Lung microvascular endothelial cell (primary cell): ENCODE measurements at places on chromosomes 7 and 10.

DNA sequence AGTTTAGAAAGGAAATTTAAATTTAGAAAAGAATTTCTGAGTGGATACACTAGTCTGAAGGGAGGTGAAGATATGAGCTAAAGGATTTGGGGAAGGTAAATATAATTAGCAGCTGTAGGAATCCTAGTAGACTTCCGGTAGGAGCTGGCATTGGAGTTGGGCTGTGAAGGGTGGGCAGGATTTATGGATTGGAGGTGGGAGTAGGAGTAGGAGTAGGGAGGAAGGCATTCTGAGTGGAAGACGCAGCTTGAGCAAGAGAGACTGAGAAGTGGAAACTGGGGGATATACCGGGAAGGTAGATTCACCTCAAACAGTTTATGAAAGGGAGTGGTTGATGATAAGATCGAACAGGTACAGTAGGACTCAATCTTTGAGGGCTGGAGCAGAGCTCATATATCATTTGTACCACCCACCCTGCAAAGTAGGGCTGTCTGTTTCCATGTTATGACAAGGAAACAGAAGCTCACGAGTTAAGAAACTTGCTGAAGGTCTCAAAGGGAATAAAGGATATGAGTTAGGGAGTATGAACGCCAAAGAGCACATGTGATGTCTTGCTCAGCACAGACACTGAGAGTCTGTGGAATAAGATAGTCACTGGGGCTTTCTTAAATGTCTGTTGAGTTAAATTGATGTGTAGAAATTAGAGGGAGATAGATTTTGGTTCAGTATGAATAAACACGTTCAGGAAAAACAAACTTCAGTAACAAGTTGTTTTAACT lies 81.6 kb downstream of the RPS24 start:
- no peak for DNase-seq

DNA sequence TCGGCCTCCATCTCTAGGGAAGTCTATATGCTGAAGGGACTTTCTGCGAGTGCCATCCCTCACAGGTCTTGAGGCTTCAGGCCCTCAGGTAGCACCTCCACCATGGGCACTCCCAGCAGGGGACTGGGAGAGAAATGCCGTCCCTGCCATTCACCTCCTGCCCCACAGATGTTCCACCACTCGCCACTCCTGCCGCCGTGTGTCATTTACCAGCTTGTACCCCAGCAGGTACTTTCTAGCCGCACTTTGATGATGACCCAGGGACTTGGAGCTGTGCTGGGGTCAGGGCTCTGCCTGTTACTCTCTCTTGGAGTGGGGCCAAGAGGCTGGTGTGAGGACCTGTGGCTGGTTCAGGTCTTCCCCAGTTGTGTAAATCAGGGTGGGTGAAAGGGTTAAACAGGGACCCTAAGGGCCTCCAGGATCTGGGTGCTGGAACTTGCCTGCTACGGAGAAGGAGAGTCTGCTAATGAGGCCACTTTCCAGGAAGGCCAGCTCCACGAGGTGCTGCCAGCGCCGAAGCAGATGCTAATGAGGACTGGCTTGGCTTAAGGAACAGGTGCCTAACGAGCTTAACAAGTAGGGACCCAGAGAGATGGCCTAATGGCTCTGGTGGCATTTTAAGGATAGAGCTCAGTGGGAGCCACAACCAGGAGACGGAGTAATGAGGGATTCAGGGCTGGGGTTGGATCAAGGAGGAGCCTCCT lies 32.4 kb downstream of the CRHR2 start:
- DNase-seq = no peak

GRCh38 chr7:44988701-44989100 lies 9.9 kb upstream of the MYO1G start:
- no peak for DNase-seq

DNA sequence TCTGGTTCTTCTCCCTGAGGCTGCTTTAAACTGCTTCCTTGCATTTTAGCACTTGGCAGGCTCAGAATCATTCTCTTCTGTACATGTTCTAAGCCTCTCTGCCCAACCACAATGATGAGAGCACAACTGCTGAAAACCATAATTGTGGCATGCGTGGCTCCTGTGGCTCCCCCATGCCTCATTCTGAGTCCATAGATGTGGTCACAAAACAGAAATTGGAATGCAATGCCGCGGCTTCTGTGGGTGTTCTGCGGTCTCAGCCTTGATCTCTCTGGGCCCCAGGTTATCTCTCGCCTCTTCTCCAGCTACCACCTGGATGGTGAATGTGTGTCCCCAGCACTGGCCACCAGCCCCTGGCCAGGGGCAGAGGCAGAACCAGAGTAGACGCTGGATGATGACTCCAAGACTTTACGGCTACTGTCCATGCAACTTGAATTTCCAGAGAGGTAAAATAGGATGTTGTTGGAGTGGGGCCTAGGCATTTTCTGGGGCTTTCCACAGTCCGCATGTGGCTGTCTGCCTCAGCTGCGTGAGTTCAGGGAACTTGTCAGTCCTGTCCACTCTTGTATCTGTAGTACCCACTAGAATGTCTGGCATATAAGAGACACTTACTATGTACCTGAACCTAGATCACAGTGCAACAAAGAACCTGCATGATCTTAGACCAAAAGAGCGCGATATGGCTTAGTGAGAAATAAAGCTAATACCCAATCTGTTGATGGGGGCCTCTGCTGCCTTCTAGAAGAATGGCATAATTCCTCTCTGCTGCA lies 52.4 kb upstream of the ADRB1 start:
- DNase-seq = no peak

DNA sequence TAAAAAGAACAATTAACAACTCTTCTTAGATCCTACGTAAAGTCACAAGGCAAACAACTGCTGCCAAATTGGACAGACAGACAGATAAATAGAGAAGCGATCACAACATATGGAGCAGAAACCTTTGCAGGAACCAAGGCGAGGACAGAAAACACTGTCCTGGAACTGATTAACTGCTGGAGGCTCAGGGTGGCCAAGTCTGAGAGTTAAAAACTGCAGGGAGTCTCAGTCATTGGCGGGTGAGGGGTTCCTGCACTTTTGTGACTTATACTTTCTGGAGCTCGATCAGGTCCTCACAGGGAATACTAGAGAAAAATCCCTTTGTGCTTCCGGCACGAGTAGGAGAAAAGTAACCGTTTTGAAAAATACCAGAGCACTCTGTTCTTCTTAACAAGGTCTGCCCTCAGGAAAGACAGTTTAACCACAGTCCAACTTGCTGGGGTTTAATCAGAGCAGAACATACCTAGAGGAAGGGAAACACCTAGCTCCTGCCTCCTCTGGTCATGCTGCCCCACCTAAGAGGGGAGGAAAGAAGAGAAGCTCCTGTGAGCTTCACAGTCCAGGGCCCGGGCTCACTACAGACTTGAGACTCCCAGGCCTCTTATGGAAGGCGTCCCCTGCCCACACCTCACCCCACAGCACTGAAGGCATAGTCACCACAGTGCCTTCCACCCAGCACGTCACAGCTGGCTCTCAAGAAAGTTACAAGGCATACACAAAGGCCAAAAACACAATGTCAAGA lies 74.9 kb downstream of the LARP4B start:
- DNase-seq = no peak

GRCh38 chr10:97564776-97565175 lies 7.8 kb upstream of the ANKRD2 start:
- DNase-seq = no peak

DNA sequence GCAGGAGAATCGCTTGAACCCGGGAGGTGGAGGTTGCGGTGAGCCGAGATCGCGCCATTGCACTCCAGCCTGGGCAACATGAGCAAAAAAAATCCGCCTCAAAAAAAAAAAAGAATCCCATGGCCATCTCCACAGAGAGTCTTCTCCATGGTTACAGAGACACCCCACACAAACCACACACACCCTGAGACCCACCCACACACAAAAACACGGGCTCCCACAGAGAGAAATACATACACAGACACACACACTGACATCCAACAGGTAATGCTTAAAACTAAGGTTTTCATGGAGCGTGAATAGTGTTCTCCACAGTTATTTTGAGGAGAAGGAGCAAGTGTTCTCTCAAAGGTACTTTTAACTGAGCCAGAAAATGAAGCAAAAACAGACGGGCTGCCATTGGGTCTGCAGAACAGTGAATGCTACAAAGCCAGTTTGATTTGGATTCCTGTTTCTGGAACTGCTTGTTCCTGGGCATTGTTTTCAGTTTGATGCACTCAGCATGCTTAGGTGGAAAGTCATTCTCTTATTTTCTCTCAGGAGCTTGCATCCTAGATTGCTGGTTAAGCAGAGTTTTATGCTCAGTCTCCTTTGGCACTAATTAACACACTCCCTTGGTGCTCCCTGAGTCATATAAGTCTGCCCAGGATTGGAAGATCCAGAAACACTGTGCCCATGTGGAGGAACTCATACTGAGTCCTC lies 15.4 kb downstream of the AHCYL2 start:
- no peak for DNase-seq

GRCh38 chr10:6292741-6293151 lies 90.0 kb downstream of the PFKFB3 start:
- peak; percentile 48 for DNase-seq

DNA sequence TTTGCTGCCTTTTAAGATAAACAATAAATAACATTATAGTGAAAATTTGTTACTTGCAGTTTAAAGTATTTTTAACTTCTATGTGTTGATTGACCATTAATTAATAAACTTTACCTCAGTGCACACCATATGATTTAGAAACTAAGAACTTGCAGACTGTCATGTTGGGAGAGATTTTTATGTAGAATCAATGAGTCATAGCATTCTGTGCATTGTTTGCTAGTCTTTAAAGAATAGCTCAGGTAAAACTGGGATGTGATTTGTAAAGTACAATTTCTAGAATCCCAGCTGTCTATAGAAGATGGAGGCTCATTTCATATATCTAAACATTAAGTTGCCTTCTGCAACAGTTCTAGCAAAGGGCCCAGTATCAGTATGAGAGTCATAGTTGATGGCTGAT lies 199.6 kb upstream of the SEMA3A start:
- no peak for DNase-seq

DNA sequence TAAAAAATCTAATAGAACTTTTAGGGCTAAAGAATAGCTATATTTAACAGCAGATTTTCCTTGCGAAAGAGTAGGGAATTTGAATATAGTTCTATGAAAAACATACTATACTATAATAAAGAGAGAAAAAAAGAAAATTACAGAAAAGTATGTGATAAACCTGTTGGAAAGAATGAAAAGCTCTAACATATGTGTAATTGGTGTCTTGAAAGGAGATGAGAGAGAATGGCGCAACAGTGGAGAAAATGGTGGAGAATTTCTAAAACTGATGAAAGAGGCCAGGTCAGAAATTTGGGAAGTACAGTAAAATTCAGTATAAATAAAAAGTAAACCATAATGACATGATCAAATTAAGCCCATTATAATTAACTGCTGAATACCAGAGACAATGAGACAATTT lies 20.8 kb upstream of the CACNA2D1 start:
- no peak for DNase-seq

- DNase-seq = peak; percentile 74
These were observed 266.0 kb downstream of the USP6NL start for GRCh38 chr10:11345224-11346054.

- no peak for DNase-seq
These were observed 34.0 kb upstream of the LBX1 start for GRCh38 chr10:101263150-101263752.

DNA sequence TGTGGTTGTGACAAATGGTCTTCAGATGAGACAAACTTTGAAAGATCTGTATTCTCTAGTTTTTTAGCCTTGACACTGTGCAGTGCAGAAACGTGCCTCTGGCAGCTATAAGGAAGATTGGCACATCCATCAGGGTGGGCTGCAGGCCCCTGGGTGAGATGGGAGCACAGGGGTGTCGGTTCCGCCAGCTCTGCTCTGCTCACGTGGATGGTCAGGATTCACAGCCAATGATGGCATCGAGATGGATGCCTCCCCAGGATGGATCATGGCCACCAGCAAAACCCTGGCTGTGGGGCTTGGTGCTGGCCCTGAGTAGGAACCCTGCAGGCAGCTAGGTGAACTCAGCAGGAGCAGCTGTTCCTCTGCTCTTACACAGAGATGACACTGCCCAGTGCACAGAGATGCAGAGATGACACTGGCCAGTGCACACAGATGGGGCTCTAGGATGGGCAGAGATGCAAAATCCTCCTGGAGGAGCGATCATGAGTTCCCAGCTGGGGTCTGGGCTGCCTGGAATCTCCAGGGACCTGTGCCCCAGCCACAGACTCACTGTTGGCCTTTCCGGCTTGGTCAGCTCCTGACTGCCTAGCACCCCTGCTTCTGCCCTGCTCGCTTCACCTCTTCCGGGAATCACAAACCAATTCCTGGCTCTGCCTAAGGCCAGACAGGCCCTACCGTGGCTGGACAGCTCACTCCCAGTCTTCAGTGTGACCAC lies 185.9 kb downstream of the TCERG1L start:
- no peak for DNase-seq

DNA sequence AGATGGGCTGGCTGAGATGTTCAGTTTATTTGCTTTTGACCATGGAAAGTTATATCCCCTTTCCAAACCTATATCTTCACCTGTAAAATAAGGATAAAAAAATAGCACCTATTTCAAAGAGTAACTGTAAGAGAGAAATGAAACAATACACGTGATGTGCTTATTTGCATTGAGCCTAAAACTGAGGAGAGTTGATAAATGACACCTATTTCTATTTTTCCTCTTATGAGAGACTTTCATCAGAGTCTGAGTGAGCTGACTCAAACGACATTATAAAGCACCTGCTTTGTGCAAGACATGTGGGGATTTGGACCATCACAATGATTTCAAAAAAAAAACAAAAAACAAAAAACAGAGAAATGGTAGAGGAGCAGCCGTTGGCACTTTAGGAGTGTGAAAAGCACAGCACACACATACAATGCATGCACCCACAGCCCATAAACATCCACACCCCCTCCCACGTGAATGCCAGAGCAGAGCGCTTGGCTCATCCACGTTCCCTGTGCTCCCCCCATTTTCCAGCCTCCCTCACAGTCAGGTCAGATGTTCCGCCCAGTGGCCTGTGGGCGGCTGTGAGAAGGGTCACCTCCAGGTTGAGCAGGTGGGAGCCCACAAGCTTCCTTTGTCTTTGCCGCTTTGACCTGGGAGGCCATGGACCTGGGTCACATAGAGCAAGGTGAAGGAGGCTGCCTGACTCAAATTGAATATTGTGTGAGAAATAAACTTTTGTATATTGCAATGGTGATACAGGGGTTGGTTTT lies 253.2 kb upstream of the ZNF32 start:
- DNase-seq = no peak

- no peak for DNase-seq
These were observed 517.4 kb upstream of the MKI67 start for GRCh38 chr10:128643658-128644057.

- no peak for DNase-seq
These were observed 82.1 kb upstream of the PPP2R2D start for GRCh38 chr10:131818510-131819234.

GRCh38 chr7:23471106-23471859 lies 992 bp upstream of the IGF2BP3 start:
- peak; percentile 47 for DNase-seq

- DNase-seq = peak; percentile 53
These were observed 6.7 kb upstream of the COA1 start for GRCh38 chr7:43735802-43736603.
